ENCODE measurements at places on chromosomes 5 and 9.

DNA sequence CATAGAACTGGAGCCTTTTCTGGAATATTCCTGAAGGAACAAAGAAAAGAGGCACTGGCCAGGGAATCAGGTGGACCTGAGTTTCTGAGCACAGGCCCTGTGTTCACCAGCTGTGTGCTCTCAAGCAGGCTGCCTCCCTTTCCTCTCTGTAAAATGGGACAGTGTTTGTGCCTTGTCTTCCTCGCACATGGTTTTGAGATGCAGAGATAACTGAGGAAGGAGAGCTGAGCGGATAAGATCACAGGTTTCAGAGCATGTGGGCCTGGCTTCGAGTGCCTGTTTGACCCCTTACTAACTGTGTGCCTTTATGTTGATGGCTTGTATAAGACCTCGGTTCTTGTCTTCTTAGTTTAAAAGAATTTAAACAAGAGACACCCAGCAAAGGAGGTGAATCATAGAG is 46.2 kb upstream of the HAND1 start:
- DNase-seq = no peak

DNA sequence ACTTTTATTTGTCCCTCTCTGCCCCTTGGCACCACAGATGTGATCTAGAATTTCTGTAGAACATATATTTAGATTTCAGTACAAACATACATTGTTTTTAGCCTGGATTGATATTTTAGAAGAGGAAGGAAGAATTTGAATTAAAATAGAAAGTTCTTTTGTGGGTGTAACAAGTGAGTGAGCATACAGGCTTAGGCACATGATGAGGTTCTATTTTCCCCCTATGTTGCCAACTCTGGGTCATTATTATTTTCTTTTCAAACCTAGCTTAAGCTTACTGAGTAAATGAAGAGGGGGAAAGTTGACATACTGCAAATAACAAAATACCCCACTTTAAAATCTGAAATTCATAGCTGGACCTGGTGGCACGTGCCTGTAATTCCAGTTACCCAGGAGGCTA is 102.9 kb downstream of the GCNT1 start:
- no peak for DNase-seq

DNA sequence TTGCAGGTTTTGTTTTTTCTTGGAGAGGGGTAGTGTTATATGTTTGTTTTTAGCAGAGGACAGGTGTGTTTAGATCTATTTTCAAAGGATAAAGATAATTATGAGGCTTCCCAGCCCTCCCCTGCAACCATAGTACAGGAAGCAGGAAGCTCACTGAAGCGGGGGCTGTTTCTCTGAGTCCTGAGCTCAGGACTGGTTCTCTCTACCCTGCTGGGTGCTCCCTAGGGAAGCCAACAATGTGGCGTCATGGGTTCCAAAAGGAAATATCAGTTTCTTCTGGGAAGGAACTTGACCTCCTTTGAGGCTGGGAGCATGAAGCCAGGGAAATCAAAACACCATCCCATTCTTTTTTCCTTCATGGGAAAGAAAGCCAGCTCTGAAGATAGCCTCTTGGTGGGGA is 62.2 kb downstream of the RAD23B start:
- no peak for DNase-seq

DNA sequence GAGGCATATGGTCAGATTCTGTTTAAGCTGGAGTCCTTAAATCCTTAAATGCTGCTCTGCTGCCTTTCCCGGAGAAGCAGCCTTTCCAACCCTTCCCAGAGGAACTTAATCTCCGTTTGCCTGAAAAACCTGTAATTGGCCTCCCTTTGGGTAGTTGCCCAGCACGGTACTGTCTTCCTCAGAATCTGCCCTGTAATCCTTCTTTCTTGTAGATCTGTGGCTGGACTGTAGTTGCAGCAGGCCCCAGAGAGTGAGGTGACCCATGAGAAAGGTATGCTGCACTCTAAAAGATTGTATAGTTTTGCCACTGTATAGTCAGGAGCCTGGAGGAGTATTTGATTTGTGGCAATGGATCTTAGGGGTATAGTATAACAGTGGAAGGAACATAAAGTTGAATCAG is 11.7 kb downstream of the SPIN1 start:
- no peak for DNase-seq

GRCh38 chr5:139744471-139745131 is 51.0 kb upstream of the PSD2 start:
- no peak for DNase-seq

- DNase-seq = no peak
Observed at GRCh38 chr9:127128341-127129072, 6.1 kb upstream of the ANGPTL2 start.

GRCh38 chr9:21872696-21873095 is 70.3 kb downstream of the MTAP start:
- no peak for DNase-seq

- DNase-seq = no peak
Observed at GRCh38 chr5:141409598-141410306, 1.9 kb downstream of the PCDHGB6 start.

Measured in hematopoietic multipotent progenitor cell treated with erythropoietin and hydrocortisone succinate and interleukin-3 and kit ligand, for 17 days (in vitro differentiated cells).